Stimulated activated CD4-positive, alpha-beta T cell treated with anti-CD3 and anti-CD28 coated beads, TNF-alpha, amount 100 ng/mL, for 48 hours (primary cell): ENCODE measurements at places on chromosomes 4 and X.

- no peak for DNase-seq
Measured at GRCh38 chr4:95220205-95221175, 328.3 kb downstream of the UNC5C start.

DNA sequence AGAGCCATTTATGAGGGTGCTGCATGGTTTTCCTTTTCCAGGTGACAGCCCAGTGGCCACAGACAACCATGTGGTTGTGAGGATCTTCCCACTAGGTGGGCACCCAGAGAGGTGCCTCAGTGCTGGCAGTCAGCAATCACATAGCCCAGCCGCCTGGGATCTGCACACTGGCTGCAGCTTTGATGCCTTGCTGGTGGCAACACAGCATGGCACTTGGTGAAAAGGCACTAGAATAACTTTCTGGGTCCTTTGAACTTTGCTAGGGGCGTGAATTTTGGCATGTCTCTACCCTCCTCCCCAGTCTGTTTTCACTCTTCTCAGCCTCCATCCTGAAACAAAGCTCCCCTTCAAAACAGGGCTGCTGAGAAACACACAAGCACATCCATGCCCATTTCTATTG lies 108.8 kb upstream of the RPL34 start:
- DNase-seq = no peak

DNA sequence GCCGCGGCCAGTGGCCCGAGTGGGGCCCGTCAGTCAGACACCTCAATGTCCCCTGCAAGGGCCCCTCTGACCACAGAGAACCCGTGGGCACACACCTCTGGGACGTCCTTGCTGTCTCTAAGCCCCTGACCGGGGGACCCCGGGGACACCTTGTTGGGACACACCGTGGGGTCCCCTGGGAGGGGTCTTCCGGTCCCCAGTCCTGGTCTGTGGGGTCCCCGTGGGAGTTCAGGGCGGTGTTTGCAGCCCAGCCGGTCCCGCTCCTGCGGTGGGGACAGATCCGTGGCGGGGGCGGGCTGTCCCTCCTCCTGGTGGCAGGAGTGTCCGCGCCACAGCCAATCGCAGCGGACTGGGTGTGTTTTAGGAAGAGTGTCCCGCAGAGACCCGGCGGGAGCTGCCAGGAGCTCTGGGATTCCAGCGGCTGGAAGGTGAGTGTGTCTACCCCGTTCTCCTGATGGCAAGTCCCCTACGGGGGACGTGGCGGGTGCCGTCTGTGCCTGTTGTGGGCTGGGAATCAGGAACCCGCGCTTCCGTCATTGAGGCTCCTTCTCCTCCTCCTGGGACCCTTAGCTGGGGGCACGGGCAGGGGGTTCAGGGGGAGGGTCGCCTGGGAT lies 5.1 kb upstream of the PLCXD1 start:
- DNase-seq = no peak

- no peak for DNase-seq
Measured at GRCh38 chr4:109760682-109761081, 30.8 kb upstream of the PLA2G12A start.

DNA sequence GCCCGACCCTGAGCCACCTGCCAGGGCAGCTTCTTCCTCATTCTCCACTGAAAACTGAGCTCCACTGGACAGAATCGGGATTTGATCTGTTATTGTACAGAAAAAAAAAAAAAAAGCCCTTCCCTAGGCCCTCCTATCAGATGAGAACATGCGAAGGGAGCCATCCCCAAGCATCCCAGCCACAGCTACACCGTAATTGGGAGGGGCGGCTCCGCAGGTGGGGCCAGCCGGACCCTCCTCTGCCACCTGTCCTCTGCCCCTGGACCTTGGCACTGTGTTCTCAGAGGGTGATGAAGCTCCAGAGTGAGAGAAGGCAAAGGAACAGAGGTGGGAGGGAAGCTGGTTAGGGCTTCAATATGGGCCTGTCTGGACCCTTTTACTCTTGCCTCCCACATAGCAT lies 240.0 kb upstream of the PSAPL1 start:
- no peak for DNase-seq

- no peak for DNase-seq
Measured at GRCh38 chr4:154642373-154643009, 30.0 kb upstream of the FGG start.

DNA sequence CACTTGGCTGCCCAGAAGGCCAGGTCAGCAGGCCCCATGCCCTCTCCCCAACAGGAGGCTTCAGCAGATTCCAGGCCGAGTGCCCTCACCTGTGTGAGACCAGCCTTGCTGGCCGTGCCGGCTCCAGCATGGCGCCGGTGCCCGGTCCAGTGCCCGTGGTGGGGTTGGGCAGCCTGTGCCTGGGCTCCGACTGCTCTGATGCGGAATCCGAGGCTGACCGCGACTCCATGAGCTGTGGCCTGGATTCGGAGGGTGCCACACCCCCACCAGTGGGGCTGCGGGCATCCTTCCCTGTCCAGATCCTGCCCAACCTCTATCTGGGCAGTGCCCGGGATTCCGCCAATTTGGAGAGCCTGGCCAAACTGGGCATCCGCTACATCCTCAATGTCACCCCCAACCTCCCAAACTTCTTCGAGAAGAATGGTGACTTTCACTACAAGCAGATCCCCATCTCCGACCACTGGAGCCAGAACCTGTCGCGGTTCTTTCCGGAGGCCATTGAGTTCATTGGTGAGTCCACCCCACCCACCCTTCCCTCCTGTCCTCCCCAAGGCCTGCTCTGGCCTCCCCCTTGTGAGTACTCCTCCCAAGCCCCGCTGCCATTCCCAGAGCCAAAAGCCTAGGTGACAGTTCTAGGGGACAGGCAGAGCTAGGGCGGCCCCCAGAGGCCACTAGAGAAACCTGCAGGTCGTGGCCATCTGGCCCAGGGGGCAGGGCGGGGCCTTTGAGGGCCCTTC lies 2.3 kb downstream of the DUSP9 start:
- no peak for DNase-seq

DNA sequence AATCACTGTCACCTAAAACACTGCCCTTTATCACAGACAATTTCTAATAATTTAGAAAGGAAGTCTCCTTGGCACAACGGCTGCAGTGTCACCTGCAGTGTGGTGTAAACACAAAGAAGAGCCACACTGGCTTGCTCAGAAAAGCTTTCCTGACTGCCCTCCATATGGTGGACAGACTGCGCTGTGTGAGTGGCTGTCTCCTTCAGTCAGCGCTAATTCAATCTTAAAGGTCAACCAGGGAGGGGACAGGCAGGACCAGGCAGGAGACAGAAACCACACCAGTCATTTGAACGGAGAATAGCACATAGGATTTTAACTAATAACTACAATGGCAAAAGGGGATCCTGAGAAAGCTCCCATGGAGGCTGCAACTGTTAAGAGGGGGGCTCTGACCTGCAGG lies 132.1 kb downstream of the NSUN7 start:
- no peak for DNase-seq

DNA sequence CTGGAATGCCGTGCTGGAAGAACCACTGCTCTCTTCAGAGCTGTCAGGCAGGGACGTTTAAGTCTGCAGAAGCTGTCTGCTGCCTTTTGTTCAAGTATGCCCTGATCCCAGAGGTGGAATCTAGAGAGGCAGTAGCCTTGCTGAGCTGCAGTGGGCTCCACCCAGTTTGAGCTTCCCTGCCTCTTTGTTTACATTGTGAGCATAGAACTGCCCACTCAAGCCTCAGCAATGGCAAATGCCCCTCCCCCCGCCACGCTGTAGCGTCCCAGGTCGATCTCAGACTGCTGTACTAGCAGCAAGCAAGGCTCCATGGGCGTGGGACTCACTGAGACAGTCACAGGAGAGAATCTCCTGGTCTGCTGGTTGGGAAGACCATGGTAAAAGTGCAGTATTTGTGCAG lies 34.8 kb upstream of the MUC7 start:
- no peak for DNase-seq

DNA sequence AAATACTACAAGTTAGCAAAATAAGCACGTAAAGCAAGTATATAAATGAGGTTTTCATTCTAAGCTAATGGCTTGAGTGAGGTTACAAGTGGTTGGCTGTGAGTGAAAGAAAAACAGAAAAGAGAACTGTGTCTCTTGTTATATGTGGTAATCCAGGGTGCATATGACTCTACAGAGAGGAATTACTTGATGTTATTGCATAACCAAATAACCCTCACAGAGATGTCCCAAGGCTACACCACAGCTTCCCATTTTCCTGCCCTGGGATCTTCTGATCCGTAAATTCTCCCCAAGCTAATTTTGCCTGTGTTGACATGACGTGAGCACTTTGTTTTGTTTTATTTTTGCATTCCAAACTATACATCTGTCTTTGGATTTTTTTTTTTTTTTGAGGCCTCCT lies 470.0 kb upstream of the INTU start:
- DNase-seq = no peak

DNA sequence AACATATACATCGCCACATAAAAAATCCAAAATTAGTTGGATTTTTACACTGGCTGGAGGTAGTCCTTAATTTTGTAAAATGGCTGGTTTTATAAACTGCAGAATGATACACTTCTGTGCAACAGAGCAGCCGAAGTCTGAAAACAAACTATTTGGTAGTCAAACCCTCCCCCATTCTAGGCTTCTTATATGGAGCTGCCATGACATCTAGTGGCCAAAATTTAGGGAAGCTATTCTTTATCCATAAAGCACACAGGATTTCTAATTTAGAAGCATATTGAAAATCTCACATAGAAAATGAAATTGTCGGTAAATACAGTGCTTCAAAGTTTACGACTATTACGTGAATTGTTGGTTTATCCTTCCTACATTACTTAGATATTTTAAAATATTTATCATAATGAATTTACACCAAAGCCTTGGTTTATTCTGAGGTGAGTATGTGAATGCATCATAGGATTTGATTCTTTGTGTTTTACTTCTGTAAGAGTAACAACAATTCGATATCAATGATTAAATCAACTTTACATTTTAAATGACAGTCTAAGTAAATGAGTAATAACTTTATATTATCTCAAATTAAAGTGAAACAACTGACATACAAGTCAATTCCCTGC lies 113.4 kb upstream of the FAM241A start:
- DNase-seq = no peak

DNA sequence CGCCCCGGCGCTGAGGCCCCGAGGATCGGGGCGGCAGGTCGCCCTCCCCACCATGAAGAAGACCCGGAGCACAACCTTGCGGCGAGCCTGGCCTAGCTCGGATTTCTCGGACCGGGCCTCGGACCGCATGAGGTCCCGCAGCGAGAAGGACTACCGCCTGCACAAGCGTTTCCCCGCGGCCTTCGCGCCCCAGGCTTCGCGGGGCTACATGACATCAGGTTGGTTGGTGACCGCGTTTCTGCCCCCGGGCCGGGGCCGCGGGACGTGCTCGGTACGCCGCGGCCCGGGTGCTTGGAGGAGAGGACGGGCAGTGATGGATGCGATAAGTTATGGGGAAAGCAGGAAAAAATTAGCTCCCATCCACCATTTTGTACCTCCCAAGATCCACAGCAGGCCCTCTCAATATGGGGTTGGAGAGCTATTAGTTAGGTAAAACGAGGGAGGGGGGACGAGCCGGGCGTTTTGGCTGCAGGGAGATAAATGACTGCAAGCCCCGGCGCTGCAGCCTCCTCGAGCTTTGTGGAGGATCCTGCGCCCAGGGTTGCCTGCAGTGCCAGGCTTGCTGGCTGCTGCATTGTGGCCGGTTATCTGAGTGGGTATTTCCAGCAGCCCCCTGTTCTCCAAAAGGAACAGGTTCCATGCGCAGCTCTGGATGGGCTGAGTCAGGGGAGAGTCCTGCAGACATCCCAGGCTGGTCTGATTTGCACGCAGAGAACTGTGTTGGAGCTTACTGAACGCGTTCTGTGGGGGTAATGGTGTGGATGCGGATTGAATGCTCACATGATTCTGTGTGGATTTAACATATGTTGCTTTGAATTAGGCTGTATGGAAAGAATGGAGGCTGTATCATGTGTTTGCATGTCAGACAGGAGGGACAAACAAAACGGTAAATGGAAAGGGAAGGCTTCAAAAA lies 1.9 kb downstream of the STOX2 start:
- no peak for DNase-seq

- DNase-seq = no peak
Measured at GRCh38 chr4:181967401-181967800, 275.8 kb upstream of the TENM3 start.

GRCh38 chrX:69614886-69615285 lies 1.0 kb upstream of the EDA start:
- no peak for DNase-seq

GRCh38 chr4:101853028-101853427 lies 62.5 kb downstream of the BANK1 start:
- no peak for DNase-seq
